ENCODE measurements at places on chromosomes 11 and 22.
A peak's percentile ranks its signal among the peaks of the same experiment; 100 is the strongest.

DNA sequence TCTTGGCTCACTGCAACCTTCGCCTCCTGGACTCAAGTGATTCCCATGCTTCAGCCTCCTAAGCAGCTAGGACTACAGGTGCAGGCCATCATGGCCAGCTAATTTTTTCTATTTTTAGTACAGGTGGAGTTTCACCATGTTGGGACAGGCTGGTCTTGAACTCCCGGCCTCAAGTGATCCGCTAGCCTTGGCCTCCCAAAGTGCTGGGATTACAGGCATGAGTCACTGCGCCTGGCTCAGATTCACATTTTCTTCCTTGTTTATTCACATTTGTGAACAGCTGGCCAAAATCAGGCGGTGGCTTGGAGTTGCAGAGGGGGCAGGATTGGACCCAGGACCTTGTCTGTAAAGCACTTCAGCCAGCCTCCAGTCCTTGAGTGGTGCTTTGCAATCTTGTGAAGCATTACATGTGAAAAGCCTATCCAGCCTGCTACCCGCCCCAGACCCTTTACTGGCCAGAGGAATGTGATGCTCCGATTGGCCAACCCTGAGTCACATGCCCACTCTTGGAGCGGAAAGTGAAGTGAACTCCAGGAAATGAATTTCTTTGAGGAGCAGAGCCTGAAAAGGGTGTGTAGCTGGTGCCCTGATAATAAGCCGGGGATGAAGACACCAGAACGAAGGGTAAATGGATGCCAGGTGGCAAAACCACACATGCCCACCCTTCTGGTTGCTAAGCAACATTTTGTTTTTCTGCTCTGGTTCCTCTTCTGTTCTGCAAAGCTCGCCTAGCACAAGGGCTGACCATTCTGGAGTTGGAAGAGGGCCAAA lies 62.6 kb upstream of the PTPRJ start:
- peak; percentile 62 for DNase-seq

DNA sequence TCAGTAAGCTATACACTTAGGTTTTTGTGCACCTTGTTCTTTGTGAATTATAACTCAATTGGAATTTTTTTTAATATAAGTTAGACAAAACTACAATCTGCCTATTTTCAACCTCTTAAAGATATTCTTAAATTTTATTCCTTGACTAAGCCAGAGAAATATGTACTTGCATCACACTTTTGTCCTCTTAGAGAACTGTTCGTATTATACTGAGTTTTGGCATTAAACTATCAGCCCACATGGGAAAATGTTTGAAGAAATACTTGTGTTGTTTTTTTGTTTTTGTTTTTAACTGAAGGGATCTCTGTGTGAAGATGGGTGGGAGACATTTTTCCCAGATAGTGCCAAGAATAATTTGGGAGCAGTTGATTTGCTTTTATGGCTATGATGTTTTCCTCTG lies 25.3 kb downstream of the CEP295 start:
- DNase-seq: no peak

DNA sequence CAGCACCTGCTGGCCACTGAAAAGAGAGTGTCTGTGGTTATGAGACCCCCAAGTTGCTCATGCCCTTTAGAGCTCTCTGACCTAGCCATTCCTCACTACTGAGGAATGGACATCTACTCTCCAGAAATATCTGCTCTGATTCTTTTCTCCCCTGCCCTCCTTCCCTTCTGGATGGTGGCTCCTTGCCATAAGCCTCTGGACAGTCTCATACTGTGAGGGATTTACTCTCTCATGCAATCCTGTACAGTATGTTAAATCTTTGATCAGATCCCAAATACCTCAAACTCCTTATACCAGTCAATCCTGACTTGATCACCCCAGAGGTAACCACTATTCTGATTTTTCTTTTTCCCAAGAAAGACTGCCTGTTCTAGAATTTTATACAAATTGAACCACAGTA lies 80.7 kb downstream of the ARHGAP20 start:
- no peak for DNase-seq

- no peak for DNase-seq
Measured at GRCh38 chr11:75964071-75964470, 149.1 kb downstream of the UVRAG start.

DNA sequence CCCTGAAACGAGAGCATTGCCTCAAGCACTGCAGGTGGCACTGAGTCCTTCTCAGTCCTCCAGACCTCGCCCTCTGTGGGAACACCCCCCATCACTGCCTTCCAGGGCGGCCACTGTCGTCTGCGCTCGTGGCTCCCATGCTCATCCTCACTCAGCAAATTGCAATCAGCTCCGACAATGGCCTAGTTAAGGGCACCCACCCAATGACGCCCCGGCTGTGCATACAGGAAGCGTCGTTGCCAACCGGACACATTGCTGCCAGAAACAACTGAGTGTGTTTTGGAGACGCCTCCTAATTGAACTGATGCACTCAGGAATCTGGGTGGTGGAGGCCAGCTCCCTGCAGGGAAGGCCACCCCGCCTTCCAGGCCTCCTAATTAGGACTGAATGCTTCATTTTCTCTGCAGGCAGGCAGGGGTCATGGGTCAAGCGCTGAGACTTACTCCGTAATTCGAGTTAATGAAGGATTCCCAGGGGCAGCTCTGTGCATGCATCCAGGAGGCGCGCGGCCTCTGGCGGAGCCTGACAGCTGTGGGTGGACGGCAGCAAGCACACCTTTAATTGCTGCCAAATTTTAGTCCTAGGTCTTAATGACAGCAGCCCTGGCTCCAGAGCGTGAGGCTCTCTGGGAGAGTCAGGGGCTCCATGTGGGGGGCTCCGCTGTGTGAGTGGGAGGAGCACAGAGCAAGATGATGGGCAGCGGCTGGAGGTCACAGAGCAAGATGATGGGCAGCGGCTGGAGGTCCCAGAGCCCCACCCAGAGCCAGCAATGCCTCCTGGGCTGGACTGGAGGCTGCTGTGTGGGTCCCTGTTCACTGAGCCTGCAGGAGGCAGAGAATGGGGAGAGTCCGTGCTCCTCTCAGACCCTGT lies 199.0 kb downstream of the BRD1 start:
- no peak for DNase-seq

DNA sequence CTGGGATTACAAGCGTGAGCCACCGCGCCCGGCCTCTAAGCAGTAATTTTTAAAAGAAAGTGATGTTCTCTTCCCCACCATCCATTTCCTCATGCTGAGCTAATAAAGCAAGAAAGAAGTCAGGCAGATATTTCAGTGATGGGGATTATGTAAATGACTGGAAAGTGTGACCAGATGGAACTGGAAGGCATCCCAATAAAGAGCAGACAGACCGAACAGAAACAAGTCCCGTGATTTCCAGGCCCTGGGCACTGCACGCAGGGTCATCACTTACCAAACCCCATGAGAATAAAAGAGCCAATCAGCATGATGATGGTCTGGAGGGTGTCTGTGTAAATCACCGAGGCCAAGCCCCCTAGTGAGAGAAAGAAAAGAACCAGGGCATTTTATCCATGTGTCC lies 18.2 kb downstream of the SLC5A4 start:
- no peak for DNase-seq

- no peak for DNase-seq
Measured at GRCh38 chr11:103842795-103843194, 193.6 kb upstream of the DDI1 start.

DNA sequence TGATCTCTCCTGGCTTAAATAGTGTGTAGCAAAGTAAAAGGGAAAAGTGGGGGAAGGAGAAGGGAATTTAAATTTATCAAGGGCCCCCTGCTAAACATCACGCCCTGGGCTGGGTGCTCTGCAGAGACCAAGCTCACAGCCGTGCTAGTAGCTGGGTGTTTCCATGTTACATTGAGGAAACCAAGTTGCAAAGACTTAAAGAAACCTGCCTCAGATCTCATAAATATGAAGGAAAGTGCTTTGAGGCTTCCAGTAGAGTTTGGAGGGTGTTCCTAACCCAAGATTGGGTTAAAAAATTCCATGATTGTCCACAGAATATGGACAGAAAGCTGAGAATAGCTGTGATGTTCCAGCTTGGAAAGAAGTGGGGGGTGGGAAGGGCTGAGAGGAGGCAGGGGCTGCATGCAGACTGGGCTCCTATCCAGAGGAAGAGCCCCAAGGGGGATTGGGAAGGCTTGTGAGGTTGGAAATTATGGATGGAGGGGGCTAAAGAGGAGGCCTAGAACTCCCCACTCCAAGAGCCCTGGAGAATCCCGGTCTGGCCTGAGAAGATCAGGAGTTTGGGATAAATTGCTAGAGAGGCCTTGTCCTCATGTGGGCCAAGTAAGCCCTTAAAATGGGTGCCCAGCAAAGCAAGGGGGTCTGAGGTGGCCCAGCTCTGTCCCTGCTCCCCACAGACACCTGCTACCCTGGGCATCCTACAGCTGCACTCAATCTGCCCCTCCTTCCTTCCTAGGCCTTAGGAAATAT lies 25.0 kb upstream of the OAF start:
- DNase-seq: peak; percentile 34

DNA sequence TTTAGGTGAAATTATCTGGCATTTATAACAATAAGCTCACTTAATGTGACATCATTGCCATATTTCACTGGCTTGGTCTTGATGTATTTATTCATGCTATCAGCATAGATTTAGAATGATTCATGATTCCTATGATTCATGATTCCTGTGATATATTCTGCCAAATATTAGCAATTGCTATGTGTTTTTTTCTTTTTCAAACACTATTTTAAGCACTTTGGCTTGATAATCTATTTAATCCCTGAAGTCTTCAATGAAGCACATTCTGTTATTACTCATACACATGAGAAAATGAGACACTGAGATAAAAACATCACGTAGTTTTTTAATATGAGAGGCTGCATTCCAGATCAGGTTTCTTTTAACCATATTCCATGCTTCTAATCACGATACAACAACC lies 78.5 kb downstream of the LUZP2 start:
- DNase-seq: no peak

DNA sequence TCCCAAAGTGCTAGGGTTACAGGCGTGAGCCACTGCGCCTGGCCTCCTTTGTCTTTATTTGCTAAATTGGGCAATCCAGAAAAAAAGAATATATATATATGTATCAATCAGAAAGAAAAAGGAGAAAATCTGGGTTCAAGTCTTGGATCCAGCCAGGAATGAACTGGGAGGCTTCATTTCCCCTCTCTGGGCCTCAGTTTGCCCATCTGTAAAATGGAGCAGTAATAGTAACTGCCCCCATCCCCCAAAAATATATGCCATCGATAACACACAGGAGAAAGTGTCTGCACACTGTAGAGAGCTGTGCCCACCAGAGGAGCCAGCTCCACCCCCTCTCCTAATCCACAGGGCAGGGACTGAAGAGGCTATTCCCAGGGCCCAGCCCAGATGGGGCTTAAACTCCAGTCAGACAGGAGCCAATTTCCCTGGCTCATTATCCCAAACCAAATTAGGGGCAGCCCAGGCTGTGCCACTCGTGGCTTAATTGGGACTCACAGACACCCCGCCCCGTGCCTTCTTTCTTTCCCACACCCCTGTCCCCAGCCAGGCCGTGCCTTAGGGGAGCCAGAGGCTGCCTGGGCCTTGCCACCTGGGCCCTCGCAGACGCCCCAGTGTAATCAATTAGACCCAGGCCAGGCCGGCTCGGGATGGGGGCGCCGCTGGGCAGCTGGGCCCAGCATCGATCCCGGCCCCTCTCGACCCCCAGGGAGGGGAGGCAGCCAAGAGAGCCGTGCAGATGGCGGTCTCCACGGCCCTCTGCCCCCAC lies 171.5 kb downstream of the MN1 start:
- DNase-seq: no peak

GRCh38 chr11:117621226-117621625 lies 175.8 kb downstream of the DSCAML1 start:
- DNase-seq: no peak

GRCh38 chr11:126476266-126476924 lies 120.9 kb downstream of the ST3GAL4 start:
- DNase-seq: no peak

DNA sequence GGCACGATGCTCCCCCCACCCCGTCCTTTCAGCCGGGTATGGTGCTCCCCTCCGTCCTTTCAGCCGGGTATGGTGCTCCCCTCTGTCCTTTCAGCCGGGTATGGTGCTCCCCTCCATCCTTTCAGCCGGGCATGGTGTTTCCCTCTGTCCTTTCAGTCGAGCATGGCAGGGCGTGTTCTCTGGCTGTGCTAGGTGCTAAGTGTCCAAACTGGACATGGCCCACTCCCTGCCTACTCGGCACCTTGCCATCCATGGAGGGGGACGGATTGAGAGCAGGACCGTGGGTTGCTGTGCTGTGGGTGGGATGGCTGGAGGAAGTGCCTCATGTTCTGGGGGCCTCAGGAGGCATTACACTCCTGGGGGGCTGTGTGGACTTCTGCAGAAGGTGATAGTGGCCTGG lies 45.5 kb downstream of the MUC6 start:
- no peak for DNase-seq

DNA sequence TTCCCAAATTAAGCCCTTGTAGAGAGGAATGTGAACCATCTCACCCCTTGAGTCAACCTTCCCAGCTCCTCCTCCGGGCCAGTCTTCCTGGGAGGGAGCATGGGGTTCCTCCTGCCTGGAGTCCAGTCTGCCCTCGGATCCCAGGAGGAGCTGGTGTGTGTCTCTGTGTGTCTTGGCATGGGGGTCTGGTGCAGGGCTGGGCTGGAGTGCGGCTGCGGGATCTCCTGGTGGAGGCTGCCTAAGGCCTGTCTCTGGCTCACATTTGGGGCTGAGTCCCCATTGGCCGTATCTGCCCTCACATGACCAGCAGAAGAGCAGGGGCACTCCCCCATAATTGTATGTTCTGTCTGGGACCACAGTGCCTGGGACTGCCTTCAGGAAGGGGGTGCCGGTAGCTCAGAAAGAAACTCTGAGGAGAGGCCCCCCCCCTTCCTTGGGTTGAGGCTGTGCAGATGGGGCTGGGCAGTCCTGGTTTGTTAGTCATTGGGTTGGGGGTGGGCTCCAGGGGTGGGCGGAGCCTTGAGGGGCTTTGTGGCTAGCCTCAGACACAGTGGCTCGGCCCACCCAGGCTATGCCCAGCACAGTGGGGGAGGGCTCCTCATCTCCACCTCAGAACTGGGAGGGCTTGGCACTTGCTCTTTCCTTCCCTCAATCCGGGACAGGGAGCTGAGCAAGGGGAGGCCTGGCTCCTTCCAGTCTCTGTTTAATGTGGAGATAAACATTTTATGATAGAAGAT lies 2.9 kb downstream of the C1QTNF5 start:
- DNase-seq: no peak

GRCh38 chr11:75767793-75768111 lies 826 bp upstream of the DGAT2 start:
- DNase-seq: no peak

DNA sequence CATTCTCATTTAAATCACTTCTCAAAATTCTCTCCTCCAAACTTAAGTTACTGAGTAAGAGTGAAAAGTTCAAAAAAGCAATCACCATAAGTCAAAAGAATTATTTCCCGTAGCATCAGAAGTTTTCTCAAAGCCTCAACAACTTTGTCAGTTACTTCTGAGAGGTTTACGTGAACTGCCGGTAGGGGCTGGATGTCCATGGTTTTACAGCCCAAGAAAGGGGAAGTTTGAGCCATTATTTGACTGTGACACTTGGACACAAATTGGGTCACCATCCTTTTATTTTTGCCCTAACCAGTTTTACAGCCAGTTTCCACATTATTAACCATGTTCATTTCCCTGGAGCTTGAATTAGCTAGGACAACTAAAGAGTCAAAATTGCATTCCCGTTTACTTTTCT lies 7.5 kb downstream of the POU2AF3 start:
- no peak for DNase-seq
